ENCODE measurements at places on chromosomes 6 and 20.

DNA sequence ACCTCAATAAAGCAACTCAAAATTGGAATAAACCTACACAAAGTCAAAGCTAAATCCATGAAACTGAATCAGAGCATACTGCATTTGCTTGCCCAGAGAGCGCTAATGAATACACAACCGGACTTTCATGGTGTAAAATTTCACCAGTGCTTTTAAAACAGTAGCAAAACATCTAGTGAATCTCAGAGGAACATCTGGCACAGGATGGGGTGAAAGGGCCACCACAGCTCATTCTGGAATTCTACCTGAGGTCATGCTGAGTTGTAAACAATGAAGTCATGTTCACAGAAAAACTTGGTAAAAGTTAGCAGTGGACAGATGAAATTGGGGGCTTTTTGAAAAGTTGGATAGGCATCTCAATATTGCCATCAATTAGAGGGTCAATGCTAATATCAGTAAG lies 125.6 kb upstream of the STXBP5 start:
- no peak for DNase-seq

DNA sequence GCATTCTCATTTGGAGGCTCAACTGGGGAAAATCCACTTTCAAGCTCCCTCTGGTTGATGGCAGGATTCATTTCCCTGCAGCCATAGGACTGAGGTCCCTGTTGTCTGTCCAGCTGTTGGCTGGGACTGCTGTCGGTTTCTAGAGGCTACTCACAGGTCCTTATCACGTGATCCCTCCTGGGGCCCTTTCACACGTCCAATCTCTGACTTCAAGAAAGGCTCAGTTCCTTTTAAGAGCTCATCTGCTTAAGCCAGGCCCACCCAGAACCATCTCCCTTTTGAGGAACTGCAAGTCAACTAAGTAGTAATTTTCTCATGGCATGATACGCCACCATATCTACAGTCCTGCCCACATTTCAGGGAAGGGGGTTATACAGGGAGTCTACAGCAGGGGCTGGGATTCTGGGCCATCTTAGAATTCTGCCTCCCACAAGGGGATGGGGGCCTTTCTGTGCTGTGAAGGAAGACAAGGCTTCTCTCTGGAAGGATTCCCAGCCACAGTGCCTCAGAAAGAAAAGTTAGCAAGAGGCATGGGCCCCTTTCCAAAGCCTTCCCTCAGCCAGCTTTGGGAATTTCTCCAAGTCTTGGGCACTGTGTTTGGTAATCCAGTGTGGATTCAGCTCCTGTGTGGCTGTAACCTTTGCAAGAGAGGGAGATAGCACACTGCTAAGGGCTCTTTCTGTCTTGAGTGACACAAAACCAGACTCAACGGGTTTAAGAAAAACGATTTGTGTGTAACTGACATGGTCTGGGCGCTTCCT lies 66.4 kb downstream of the CTCFL start:
- DNase-seq = no peak

GRCh38 chr6:125927761-125928160 lies 28.8 kb upstream of the HINT3 start:
- DNase-seq = no peak

DNA sequence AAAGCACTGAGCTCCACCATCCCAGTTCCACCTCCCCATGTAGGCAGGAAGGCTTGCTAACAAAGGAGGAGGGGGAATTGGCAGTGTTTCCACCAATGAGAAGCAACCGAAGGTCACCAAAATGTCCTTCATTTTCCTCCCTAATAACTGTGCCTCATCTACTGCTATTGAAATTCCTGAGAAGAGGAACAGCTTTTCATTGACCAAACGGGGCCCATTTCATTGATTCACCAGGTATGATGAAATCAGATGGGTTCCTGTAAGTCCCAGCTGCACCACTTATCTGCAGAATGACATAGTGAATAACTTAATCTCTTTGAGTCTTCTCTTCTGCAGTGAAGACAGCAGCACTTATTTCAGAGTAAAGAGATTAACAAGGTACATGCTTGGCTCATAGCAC lies 17.3 kb downstream of the TREM1 start:
- no peak for DNase-seq

GRCh38 chr6:28875191-28875747 lies 48.5 kb downstream of the TRIM27 start:
- no peak for DNase-seq

- DNase-seq = no peak
Observed at GRCh38 chr6:97465877-97466561, 183.0 kb upstream of the MMS22L start.

GRCh38 chr6:96862560-96862959 lies 25.3 kb upstream of the GPR63 start:
- DNase-seq = no peak

- DNase-seq = no peak
Observed at GRCh38 chr6:158474961-158475343, 84.9 kb upstream of the TMEM181 start.

DNA sequence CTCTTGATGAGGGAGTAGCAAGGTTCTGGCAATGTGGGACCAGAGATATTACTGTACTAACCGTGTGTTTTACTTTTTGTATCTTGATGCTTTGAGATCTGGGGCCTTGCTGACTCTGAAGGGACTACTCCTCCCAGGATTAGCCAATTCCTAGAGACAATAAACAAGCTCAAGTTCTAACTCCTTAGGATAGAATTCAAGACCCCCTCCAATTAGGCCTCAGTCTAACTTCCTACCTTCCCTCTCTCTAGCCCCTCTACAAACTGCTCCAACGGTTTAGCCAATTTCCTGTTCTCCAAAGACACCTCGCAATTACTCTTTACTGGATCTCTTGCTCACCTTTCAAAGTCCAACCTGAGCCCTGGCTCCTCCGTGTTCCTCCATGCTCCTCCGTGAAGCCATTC lies 158.7 kb upstream of the JARID2 start:
- no peak for DNase-seq

DNA sequence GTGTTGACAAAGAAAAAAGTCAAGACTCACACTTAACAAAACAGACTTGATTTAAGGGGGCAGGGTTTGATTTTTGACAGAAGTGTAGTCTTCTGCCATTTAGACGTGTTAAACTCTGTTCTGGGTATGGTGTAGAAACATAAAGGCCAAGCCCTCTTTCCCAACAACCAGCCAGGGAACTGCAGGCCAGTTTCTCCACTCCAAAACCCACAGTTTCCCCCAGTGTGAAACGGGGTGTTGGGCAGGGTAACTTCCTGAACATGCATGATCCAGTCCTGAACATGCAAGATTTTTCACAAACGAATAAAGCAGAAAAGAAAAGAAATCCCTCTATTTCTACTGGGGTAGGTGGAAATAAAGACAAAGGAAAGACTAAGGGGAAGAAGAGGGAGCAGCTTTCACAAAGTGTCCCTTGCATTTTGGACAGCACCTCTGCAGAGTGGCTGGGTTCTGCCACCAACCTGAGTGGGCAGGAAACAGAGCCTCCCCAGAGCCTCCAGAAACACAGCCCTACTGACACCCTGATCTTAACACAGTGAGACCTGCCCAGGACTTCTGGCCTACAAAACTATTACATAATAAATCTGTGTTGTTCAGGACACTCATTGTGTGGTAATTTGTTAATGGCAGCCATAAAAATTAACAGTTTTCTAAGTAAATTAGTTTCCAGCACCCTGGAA lies 7.5 kb downstream of the APMAP start:
- no peak for DNase-seq

GRCh38 chr6:133432021-133432989 lies 191.1 kb downstream of the EYA4 start:
- DNase-seq = no peak

GRCh38 chr6:5511954-5512353 lies 250.6 kb downstream of the FARS2 start:
- no peak for DNase-seq

- no peak for DNase-seq
Observed at GRCh38 chr6:162857326-162857725, 129.6 kb downstream of the PACRG start.

DNA sequence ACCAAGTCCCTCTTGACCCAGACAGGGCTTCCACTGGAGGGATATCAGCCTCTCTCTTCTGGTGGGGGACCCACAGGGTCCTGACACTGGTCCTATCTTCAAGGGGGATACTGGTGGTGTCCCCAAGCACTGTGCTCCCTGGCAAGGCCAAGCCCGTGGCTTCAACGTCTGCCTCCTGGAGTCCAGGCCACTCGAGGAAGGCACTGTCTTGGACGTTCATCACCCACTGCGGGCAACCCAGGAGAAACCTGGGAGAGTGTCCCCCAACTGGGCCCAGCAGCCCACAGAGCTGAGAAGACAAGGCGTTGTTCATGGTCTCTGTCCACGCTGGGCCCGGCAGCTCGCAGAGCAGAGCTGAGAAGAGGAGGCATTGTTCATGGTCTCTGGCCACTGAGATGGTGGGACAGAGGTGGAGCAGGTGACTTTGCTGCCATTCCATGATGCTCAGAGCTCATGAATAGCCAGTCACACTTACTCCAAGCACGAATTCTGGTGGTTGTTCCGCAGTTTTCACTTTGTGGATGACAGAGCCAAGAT lies 37.5 kb upstream of the FRMD1 start:
- peak; percentile 24 for DNase-seq

DNA sequence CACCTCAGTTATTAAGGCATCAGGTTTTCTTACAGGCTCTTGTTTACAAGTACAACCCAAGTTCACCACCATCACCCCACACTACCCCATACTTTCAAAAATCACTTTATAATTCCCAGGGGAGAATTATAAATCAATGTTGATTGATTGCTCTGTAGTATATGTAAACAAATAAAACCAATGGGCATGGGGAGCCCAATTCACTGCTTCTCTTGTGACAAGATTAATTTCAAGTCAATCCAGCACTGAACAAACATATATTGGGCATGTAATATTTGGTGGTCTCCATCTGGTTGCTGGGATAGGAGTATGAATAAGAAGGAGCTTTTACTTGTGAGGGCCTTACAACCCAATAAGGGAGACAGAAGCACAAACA lies 95.8 kb downstream of the CLVS2 start:
- no peak for DNase-seq

DNA sequence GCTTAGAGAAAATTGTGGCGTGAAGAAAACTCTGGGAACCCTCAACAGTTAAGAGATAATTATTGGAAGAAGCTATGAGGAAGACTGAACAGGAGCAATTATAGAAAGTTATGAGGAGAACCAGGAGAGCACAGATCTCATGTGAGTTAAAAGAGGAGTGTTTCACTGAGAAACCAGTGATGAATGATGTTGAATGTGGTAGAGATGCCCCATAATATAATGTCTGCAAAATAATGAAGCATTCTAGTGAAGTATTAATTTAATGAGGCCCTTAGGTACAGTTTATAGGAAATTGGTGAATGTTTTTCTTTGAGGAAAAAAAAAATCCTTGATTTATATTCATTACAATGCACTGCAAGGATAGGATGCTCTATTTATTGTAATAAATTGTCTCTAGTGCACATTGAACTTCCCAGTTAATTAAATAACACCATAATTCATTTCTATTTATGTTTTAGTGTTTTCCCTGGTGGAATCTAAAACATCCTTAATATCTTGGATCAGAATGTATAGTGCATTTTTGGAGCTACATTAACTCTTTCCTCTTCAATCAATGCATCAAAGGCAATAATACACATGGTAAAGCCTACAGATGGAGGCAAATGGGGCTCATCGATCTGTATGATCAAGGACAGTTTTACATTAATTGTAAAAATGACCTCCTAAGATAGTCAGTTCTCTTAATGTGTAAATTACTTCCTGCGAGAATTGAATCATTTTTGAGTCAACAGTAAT lies 91.4 kb upstream of the EYS start:
- DNase-seq = no peak

GRCh38 chr6:133359256-133359655 lies 118.1 kb downstream of the EYA4 start:
- no peak for DNase-seq

- DNase-seq = no peak
Observed at GRCh38 chr20:8124639-8125038, 7.4 kb upstream of the PLCB1 start.

DNA sequence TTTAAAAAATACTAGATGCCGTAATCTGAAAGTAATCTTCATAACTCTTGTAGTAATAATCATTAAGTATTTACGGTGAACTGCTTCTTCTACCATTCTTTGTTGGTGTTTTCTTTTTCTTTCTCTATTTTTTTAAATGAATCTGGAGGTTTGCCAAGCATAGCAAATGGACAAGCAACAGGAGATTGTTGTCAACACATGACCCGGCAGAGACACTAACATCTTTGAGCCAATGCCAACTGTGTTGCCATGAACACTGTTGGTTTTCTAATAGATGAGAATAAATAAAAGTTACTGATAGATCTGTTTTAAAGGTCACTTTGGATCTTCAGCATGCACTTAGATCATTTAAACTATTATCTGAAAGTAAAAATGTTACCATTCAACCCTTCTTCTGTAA lies 523.6 kb upstream of the EYS start:
- no peak for DNase-seq

GRCh38 chr6:32937230-32937633 lies 3.6 kb downstream of the HLA-DMB start:
- no peak for DNase-seq

DNA sequence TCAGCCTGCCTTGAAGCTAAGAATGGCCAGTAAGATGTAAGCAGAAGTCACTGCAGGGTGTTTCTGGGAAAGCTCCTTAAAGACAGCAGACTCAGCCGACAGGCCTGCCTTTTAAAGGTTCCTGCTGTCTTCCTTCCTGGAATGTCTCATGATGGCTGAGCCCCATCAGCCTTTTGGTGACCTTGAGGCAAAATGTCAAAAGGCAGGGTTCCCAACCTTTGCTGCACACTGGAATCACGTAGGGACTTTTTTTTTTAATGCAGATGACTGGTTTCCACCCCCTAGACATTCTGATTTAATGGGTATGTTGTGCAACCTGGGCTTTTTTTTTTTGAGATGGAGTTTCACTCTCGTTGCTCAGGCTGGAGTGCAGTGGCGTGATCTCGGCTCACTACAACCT lies 11.6 kb downstream of the MDGA1 start:
- no peak for DNase-seq

- no peak for DNase-seq
Observed at GRCh38 chr6:2855061-2855519, 13.4 kb upstream of the SERPINB1 start.
